ENCODE measurements at places on chromosomes 2 and 18.

GRCh38 chr2:224377751-224378700 is 23.9 kb downstream of the FAM124B start:
- no peak for DNase-seq

- DNase-seq = peak; percentile 27
These were observed 113.1 kb upstream of the HAAO start for GRCh38 chr2:42905341-42906110.

DNA sequence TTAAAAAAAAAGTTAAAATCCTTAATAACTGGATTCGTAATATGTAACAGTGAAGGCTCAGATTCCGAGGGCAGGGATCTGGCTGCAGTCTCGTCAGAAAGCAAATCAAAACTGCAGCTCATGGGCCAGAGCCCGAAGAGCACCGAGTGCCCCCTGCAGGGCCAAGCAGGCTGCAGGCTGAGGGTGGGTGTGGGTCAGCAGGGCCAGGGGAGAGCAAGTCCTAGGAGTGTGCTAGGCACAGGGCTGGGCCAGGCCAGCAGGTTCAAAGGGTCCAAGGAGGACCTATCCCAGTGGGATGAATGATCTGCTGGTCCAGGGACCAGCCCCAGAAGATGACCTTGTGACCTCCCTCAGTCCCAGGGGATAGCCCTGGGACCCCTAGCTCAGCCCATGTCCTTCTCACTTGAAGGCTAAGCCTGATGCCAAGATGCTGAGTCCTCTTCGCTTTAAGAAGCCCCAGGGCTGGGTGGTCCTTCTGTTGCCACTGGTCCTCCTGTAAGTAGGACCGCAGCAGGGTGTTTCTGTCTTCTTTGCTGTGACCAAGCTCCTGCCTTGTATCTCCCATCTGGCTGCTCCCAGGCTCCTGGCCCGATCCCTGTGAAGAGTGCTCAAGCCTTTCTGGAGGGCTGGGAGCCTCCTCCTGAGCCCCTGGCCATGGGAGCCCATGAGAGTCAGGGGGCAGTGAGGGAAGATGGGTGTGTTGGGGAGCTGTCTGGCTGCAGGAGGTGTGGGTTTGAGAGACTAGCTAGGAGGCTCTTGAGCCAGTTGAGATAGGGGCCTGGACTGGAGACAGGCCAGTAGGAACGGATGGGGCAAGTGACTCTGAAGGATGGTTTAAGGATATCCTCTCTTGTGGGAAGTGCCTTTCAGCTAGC is 150.7 kb downstream of the DYSF start:
- peak; percentile 19 for DNase-seq

DNA sequence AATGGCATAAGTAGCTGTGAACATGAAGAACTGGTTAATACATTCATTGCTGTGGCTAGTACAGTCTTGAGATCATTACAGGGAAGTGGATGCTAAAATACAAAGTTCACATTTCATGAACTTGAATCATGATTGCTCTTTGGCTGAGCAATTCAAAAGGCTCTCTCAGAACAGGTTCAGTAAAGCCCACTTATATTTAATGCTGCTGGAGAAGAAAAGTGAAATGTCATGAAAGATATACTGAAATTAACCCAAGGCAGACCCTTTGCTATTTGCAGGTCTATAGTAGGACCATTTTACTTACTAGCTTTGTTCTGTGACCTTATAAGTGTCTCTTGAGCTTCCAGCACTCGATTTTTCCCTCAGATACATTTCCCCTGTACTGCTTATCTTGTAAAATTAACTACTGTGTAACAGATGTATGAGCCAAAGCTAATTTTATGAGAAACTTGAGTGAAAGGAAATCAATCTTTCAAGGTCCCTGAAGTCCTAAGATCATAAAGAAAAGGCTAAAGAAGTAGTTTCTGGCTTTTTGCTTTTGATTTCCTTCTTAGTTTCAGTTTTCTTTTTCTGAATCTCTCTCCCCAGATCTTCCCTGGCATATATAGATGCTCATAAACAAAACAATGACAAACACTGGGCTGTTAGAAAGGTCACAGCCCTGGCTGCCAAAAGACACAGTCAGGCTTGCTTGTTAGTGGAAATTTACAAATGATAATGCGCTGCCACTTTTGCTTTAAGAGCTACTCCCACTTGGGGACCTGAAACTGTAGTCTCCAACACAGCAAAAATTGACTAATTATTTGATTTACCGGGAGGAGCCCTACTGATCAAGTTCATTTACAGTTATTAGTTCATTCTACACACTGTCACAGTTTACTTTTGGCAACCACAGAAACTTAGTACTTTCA is 132.7 kb upstream of the XPO1 start:
- DNase-seq = no peak

GRCh38 chr2:71554028-71554705 is 100.8 kb downstream of the DYSF start:
- no peak for DNase-seq

- DNase-seq = peak; percentile 62
These were observed 28.3 kb upstream of the NT5DC4 start for GRCh38 chr2:112692495-112692911.

DNA sequence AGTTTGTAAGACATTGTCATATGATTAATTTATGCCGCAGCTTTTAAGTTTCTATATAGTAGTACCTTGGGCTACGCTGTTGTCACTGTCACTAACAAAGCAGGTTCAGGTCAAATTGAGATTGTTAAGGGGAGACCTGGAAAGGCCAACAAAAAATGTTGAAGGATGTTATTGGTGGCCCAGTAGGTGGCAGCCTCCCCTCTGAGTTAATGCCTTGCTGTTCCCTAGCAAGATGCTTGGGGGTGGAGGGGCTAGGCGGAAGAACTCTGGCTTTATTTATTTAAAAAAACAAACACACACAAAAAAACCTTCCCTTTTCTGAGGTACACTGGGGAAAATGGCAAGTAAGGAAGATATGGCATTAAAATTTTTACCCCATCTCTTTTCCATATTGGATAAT is 128.3 kb upstream of the ATP5MC3 start:
- no peak for DNase-seq

GRCh38 chr2:231191896-231192872 is 6.2 kb upstream of the ARMC9 start:
- peak; percentile 49 for DNase-seq

GRCh38 chr2:187989925-187990623 is 301.6 kb upstream of the GULP1 start:
- no peak for DNase-seq

DNA sequence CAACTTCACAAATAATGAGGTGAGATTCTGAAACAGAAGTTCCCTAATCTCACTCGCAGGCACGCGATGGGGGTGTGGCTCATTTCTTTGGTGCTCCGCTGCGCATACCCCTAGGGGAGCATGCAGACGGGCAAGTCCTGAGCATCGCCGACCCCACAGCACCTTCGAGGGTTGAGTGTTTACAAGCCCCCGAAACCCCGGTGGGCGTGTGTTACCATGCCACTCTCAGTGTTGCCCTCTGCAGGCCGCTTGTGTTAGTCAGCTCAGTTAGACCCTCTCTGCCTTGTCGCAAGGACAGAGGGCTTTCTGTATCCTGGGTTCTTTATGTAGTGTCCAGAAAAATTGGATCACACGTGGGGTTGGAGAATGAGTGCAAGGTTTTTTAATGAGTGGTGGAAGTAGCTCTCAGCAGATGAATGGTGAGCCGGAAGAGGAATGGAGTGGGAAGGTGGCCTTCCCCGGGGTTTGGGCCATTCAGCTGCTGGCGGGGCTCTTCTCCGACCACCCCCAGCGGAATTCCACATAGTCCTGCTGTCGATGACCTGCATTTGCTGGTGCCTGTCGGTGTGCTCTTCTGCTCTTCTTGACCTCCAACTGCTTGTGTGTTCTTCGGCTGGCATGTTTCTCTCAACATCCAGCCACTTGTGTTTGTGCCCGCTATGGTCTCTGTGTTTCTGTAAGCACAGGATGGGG is 191.3 kb downstream of the RPRM start:
- DNase-seq = no peak

DNA sequence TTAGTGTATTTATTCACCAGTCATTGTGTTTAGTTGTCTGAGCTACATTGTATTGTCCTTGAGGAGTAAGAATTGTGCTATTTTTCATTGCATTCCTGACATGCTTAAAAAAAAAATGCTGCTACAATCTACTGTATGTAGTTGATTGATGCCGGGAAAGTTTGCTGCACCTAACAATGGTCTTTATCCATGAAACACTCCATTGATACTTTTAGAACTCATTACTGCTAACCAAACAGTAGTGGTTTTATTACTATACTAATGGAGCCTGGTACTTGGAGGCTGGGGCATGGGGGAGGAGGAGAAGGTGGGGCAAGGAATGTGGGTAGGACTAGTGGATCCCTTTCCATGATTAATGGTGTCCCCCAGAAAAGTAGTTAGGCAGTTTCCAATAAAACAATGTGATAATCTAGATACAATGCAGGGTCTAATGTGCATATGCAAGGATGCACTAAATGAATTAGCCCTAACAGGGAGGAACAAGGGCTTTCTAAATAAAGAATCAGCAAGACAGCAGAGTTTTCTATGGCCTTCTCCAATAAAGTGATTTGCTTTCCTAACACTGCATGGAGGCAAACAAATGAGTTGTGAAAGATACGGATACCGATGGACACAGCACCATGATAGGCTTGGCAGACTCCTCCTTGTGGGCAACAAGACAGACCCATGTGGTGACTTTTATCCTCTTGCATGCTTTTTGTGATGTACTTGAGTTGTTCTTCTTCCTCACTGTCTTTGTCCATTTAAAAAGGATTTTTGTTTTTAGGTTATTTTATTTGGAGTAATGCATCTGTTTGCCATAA is 78.5 kb downstream of the FMNL2 start:
- DNase-seq = no peak

GRCh38 chr2:174334781-174335251 is at the start of gene SP9:
Gene SP9 (plus strand): TSS chr2:174334954. CDS start chr2:174335093, 139 bp downstream.
- no peak for DNase-seq

GRCh38 chr2:134491771-134492441 is 226.9 kb downstream of the TMEM163 start:
- no peak for DNase-seq

- DNase-seq = no peak
These were observed 14.1 kb downstream of the PTRHD1 start for GRCh38 chr2:24779116-24779515.

DNA sequence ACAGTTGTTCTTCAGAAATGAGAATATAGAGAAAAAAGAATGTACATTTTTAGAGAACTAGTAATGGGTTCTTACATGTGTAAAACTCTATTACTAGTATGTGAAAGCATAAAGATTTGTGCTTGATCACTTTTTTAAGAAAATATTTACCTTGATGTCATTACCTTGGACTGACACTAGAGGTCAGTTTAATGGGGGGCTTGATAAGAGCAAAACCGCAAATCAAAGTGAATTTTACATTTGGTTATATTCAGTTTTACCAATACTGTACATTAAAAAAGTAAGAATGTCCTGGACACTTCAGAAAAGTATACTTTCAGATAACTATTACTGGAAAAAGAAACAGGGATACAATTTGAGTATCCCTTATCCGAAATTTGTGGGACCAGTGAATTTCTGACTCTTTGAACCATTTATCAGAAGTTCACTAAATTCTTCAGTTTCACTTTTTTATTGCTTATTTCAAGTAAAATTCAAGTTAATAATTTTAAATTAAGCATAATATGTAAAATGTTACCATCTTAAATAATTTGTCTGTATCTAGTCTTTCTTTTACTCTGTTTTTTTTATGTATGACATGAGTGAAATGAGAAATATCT is 1149.5 kb downstream of the DSC3 start:
- DNase-seq = no peak

DNA sequence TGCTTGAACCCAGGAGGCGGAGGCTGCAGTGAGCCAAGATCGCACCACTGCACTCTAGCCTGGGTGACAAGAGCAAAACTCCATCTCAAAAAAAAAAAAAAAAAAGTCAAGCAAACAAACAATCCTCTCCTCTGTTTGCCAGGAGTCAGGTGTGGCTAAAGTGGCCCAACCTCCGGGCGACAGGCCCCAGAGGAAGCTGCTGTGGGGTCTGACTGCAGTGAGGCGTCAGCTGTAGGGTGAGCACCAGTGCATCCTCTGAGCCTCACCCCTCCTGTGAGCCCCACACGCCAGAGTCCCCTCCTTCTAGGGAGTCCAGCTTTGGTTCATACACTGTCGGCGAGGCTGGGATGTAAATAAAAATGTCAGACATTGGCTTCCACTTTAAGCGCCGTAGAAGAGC is 76.5 kb upstream of the HS6ST1 start:
- no peak for DNase-seq
